ENCODE measurements at places on chromosomes 7 and 10. TPM values are rescaled to one million over a fixed set of nuclear protein-coding genes. Genes with fewer than 3 reads are reported as not detected.

GRCh38 chr7:11818281-11818680 is 13.7 kb downstream of the THSD7A start:
- no peaks in the 10 kb centered on the region for H3K4me1 ChIP-seq
- DNase-seq, result no peak
- H3K4me3 ChIP-seq, result no peak overlapping the region
- H3K27ac ChIP-seq, result no peak overlapping the region
- H3K27me3 ChIP-seq, result no peaks in the 10 kb centered on the region

DNA sequence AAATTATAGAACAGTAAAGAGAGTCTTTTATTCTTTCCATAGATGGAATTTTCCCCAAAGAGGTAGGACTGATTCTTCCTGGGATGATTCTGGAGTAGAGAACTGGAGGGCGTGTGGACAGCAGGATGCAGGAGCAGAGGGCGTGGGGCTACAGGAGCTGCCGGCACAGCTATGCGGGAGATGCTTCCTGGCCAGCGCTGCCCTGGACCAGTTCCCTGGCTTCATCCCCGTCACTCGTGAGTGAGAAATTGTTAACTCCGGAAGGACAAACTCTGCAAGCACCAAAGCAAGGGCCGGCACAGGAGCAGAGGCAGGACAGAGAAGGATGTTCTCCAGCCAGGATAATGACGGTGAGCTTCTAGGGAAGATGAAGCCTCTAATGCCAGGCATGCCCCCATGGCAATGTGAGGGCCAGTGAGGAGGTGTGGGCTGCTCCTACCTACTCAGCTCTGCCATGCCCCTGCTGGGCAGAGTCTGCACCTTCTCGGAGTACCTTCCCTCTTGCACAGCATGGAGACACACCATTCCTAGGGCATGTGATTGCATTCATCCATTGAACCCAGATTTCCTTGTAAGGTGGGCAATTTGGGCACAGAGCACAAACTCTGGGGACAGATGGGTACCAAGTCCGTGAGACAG is 760.9 kb upstream of the IGFBP3 start:
- no peak for DNase-seq
- no peak overlapping the region for H3K27ac ChIP-seq
- no peaks in the 10 kb centered on the region for H3K4me1 ChIP-seq
- no peaks in the 10 kb centered on the region for H3K27me3 ChIP-seq
- no peaks in the 10 kb centered on the region for H3K36me3 ChIP-seq

Gene RTKN2
- total RNA-seq, result not detected

DNA sequence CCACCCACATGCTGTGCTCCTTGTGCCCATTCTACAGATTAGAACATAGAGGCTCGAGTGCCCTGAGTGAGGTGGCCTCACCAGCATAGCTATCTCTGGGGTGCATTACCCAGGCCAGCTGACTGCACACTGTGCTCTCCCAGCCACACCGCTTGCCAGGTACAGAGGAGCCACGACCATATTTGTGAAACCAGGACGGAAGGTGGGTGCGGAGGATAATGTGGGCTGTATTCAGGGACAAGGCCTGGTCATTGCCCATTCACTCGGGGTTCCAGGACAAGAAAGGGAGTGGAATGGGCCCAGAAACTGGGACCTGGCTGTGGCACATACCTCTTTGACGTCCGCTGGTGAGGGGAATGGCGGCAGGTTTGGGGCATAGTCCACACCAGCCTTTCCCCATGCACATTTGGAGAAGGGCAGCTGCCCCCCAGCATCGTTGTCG is 236.0 kb downstream of the TNS3 start:
- no peaks in the 10 kb centered on the region for H3K27me3 ChIP-seq
- no peak for DNase-seq

DNA sequence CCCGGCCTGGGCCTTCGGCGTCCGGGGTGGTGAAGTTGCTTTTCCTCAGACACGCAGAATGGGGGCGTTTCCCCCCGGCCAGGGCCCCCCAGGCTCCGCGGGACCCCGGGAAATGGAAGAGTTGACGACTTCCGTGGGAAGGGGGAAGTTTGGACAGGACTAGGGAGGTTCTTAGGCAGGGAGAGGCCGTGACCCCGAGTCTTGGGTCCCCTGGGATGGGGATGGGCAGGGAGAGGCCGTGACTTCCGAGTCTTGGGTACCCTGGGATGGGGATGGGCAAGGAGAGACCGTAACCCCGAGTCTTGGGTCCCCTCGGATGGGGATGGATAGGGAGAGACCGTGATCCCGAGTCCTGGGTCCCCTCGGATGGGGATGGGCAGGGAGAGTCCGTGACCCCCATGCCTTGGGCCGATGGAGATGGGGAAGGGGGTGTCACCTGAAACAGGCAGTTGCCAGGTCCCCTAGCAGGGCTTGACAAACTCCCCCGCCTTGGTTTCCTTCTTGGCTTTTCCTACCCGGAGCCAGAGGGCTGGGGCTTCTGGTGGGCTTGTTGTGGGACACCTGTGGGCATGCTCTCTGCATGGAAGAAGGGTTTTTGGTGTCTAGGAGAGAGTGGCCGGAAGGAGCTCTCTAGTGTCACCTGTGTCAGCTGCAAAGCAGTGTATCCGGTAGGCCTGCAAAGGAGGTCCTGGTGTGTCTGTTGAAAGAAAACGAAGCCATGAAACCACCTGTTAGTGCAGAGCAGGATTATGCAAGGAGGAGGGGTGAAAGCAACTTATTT is 1.1 kb downstream of the TRRAP start:
- peak overlapping the region; percentile 100 for H3K4me3 ChIP-seq
- H3K36me3 ChIP-seq, result peaks cover 15% of the 10 kb centered on the region
- peaks cover 8% of the 10 kb centered on the region for H3K4me1 ChIP-seq

- peaks cover 47% of the 10 kb centered on the region for H3K4me1 ChIP-seq
- no peak for DNase-seq
- no peak overlapping the region for H3K27ac ChIP-seq
These were observed 47.8 kb upstream of the KCNMA1 start for GRCh38 chr10:77685432-77685831.

Gene EVX1
- not detected for total RNA-seq

Gene CRHR2
- total RNA-seq, result not detected

GRCh38 chr7:27185013-27185853 is at the start of gene HOXA11:
Gene HOXA11 (minus strand): TSS chr7:27185232. CDS start chr7:27185144, 88 bp downstream.
- H3K27me3 ChIP-seq, result peaks cover 42% of the 10 kb centered on the region
- no peaks in the 10 kb centered on the region for H3K4me1 ChIP-seq
- DNase-seq, result no peak
- no peak within 1 kb of the TSS for H3K4me3 ChIP-seq

- H3K27ac ChIP-seq, result no peak overlapping the region
- peaks cover 9% of the 10 kb centered on the region for H3K4me1 ChIP-seq
- no peaks in the 10 kb centered on the region for H3K27me3 ChIP-seq
- no peaks in the 10 kb centered on the region for H3K36me3 ChIP-seq
- no peak for DNase-seq
These were observed 8.0 kb upstream of the ZNRF2 start for GRCh38 chr7:30276203-30276900.

GRCh38 chr10:35316218-35316967 is 19.9 kb upstream of the CCNY start:
- H3K4me1 ChIP-seq, result peaks cover 10% of the 10 kb centered on the region
- 0 out of 2 replicates have a peak overlapping the region, but pooled peaks have one; percentile 7 for H3K4me3 ChIP-seq
- H3K36me3 ChIP-seq, result no peaks in the 10 kb centered on the region
- no peak overlapping the region for H3K27ac ChIP-seq

- DNase-seq, result no peak
- peaks cover 12% of the 10 kb centered on the region for H3K36me3 ChIP-seq
- H3K27me3 ChIP-seq, result no peaks in the 10 kb centered on the region
- peaks cover 6% of the 10 kb centered on the region for H3K4me1 ChIP-seq
These were observed 54.9 kb downstream of the PTEN start for GRCh38 chr10:87918254-87918859.

DNA sequence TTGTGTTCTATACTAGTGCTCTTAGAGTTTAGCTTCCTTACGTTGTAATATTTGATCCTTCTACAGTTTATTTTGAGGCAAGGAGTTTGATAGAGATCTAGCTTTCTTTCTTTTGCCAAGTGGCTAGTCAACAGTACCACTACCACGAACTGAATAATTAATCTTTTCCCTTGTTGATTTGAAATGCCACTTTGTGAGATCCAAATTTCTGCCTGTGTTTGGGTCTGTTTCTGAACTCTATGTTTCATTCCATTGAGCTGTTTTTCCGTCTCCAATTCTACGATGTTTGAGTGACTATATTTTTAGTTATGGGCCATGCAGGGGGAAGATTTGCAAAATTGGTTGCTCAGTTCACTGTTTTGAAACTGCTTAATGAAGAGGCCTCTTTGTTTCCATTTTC is 134.7 kb downstream of the KIAA1217 start:
- H3K36me3 ChIP-seq, result no peaks in the 10 kb centered on the region
- H3K27me3 ChIP-seq, result no peaks in the 10 kb centered on the region

DNA sequence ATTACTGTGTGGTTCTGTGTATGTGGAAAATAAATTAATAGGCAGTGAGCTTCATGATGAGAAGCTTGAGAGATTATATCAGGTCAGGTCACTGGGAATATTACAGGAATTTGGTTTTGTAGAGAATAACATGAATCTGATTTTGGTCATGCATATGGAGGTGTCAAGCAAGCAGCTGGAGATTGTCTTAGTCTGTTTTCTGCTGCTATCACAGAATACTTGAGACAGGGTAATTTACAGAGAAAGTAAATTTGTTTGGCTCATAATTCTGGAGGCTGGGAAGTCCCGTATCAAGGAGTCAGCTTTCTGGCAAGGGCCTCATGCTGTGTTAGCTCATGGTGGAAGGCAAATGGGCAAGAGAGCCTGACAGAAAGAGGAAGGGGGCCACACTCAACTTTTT is 120.7 kb upstream of the FAM3C start:
- no peaks in the 10 kb centered on the region for H3K36me3 ChIP-seq
- H3K4me3 ChIP-seq, result no peak overlapping the region
- H3K4me1 ChIP-seq, result no peaks in the 10 kb centered on the region
- DNase-seq, result no peak
- H3K27me3 ChIP-seq, result no peaks in the 10 kb centered on the region

DNA sequence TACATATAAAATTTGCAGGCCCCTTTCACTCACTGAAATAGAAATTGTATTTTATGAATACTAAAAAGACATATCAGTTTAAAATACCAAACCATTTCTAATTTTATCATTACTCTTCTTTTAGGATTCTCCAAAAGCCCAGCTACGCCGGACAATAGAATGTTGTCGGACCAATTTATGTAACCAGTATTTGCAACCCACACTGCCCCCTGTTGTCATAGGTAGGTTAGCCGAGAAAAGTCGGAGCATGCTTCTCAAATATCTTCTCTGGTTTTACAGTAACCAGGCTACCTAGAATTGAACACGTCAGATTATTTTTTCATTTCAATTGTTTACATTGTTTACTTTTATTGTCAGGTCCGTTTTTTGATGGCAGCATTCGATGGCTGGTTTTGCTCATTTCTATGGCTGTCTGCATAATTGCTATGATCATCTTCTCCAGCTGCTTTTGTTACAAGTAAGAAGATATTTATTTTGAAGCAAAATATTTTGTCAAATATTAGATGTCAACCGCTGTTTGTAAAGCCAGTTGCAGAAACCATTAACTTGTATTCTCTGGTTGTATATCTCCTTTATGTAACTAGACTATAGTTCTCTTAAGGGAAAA is 57.6 kb downstream of the MMRN2 start:
- peaks cover 5% of the 10 kb centered on the region for H3K36me3 ChIP-seq
- H3K27me3 ChIP-seq, result no peaks in the 10 kb centered on the region
- H3K4me3 ChIP-seq, result no peak overlapping the region
- DNase-seq, result no peak

- no peak overlapping the region for H3K27ac ChIP-seq
- H3K4me3 ChIP-seq, result no peak overlapping the region
- no peaks in the 10 kb centered on the region for H3K4me1 ChIP-seq
- no peaks in the 10 kb centered on the region for H3K27me3 ChIP-seq
- DNase-seq, result no peak
These were observed 512.0 kb downstream of the PTPRN2 start for GRCh38 chr7:158075633-158076001.

DNA sequence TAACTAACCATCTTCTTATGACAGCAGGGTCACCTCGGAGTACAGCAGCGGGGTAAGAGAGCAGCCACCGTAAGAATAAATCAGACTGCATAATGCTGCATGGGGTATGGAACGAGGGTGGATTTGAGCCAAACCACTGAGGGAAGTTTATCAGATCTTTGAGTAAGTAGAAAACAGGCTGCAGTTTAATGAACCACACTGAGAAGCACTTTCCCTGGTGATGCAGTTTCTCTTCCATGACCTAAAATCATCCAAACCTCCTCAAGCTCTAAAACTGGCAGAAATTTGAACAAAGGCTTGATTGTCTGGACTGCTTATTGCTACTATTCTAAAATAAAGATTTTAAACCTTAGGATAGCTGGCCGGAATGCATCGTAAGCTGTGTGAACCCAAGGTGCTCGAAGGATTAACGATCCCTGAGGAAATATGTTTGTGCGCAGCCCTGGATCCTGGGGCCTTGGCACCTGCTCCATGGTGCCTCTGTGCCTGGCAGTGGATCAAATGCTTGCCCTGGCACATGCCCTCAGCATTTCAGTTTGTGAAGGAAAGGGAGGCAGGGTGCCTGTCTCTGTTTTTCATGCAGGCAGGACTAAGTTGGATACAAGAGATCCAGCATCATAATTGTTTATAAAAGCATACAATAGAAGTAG is 322.7 kb downstream of the LHFPL3 start:
- peaks cover 4% of the 10 kb centered on the region for H3K27me3 ChIP-seq
- no peaks in the 10 kb centered on the region for H3K36me3 ChIP-seq
- H3K27ac ChIP-seq, result no peak overlapping the region
- DNase-seq, result no peak
- no peaks in the 10 kb centered on the region for H3K4me1 ChIP-seq

Gene PAPSS2
- 2.2 TPM for total RNA-seq

DNA sequence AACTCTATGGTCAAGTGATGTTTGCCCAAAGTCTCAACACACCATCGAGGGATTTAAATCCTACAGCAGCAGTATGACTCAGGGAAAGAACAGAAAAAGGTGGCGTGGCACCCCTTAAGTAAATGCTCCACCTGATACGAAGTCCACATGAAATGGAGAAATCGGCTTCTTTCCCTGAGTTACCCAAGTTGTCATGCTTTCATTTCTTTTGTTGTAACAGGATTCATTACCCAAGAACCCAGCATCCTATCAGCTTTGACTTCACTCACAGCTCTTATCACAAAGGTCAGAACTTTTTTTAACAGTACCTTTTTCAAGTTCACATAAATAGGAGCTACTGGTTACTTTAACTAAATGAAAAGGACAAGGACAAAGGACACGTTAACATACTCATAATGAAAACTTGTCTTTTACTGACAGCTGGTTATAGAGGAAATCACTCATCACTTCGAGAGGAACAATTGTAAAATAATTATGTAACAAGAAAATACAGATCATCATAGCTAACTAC is 219.8 kb upstream of the FRMD4A start:
- peaks cover 18% of the 10 kb centered on the region for H3K4me1 ChIP-seq
- no peaks in the 10 kb centered on the region for H3K27me3 ChIP-seq
- H3K36me3 ChIP-seq, result peaks cover 5% of the 10 kb centered on the region
- no peak overlapping the region for H3K27ac ChIP-seq
- DNase-seq, result no peak
- H3K4me3 ChIP-seq, result no peak overlapping the region

Gene C10orf105
- 0.03 TPM for total RNA-seq

- H3K27ac ChIP-seq, result peak overlapping the region; percentile 81
- H3K27me3 ChIP-seq, result no peaks in the 10 kb centered on the region
- peaks cover 48% of the 10 kb centered on the region for H3K4me1 ChIP-seq
- no peaks in the 10 kb centered on the region for H3K36me3 ChIP-seq
- no peak overlapping the region for H3K4me3 ChIP-seq
These were observed 9.6 kb upstream of the C10orf105 start for GRCh38 chr10:71729161-71729636.

GRCh38 chr10:71819441-71819861 is 31.6 kb downstream of the PSAP start:
- no peak overlapping the region for H3K27ac ChIP-seq
- H3K27me3 ChIP-seq, result no peaks in the 10 kb centered on the region
- peaks cover 29% of the 10 kb centered on the region for H3K36me3 ChIP-seq
- no peaks in the 10 kb centered on the region for H3K4me1 ChIP-seq

- H3K27ac ChIP-seq, result no peak overlapping the region
- H3K4me3 ChIP-seq, result no peak overlapping the region
- no peaks in the 10 kb centered on the region for H3K4me1 ChIP-seq
- DNase-seq, result no peak
- H3K27me3 ChIP-seq, result no peaks in the 10 kb centered on the region
These were observed 64.9 kb downstream of the SEC23IP start for GRCh38 chr10:119957451-119957850.
